Activated CD4-positive, alpha-beta T cell treated with anti-CD3 and anti-CD28 coated beads, Interleukin-2, amount 50 U/mL, for 4 hours (primary cell): ENCODE measurements at places on chromosomes 4 and X.

- DNase-seq: no peak
These were observed 423 bp downstream of the CRMP1 start for GRCh38 chr4:5892323-5893003.

GRCh38 chr4:152972821-152973628, 36.9 kb downstream of the FHDC1 start:
- DNase-seq: no peak

GRCh38 chrX:41921492-41922430, 1.6 kb downstream of the CASK start:
- DNase-seq: no peak

DNA sequence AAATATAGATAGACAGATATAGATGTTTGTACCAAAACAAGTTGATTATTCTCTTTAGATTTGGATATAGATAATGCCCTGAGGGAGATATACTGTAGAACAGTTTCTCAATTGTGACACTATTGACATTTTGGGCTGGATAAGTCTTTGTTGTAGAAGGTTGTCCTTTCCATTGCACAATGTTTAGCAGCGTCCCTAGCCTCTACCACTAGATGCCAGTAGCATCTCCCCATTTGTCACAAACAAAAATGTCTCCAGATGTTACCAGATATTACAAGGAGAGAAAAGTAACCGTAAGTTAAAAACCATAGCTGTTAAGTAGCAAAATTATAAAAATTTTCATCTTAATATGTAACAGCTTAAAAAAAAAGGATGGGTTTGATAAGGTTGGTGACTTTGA, 2595.3 kb downstream of the ARAP2 start:
- no peak for DNase-seq

DNA sequence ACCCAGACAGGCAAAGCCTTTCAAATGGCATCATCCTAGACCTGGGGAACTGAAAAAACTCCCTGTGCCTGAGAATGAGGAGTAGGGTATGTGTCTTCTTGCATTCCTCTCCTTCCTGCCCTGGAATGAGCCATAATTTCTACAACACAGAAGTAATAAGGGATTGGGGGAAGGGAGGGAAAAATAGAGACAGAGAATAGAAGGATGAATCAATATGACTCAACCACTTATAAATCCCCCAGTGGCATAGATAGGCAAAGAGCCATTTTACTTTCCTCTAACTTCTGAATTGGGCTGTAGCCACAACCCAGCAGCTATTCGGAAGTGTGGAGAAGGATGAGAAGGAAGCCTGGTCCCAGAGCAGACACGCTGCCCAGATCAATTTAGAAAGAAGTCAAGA, 99.9 kb downstream of the NHS start:
- DNase-seq: no peak

- DNase-seq: no peak
These were observed 54.2 kb downstream of the ENOX2 start for GRCh38 chrX:130848763-130849162.

- DNase-seq: no peak
These were observed 21.1 kb upstream of the UVSSA start for GRCh38 chr4:1325681-1326635.

DNA sequence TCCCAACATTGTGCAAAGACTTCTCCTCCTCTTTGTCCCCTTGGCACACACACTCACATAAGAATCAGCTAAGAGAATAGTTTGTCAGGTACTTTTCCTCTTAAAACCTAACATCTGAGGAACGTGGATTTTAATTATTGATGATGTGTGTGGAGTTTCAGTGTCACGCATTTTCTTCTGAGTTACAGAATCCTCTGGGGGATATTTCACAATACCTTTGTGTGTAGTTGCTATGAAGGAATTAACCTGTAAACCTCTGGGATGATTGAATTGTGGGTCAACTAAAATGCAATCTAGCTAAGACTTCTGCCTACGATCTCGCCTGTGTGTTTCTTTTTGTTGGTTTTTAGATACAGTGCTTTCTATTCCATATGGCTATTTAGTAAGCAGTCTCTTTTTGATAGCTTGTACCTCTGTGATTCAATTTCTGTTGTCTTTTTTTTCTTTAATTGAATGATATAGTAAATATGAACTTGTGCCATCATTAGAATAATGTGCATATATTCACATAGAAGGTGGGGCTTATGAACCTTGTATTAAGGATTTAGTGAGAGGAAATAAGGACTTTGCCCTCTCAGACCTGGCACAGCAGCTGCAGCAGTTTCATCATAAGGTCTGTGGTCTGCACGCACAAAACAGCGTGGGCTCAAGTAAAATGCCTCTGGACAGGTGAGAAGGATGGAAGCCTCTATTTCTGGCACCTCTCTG, 99.2 kb downstream of the TSPAN7 start:
- DNase-seq: no peak

DNA sequence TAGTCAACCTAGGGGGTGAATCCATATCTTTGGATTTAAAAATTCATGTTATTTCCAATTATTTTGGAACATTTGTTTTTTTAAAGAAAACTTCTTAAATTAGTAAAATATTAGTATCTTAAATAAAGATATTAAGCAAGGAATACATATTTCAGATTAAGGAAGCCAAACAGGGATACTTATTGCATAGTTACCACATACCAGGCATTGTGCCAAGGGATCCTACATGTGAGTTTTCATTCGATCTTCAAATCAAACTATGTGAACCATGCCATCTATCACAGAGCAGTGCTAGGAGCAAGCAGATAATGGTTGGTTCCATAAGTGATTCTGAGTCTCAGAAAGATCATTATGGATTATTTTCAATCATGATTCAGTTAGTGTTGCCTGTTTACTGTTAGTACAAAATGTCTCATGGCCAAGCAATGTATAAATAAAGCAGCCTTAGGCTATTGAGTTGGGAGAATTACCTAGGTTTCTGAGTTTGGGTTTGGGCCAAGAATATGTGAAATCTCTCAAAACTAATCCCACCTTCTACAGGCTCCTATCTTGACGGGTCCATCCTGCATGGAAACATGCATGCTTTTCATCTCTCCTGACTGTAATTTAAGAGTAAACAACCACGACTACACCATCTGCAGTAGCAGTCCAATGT, 176.7 kb downstream of the NPFFR2 start:
- DNase-seq: no peak

DNA sequence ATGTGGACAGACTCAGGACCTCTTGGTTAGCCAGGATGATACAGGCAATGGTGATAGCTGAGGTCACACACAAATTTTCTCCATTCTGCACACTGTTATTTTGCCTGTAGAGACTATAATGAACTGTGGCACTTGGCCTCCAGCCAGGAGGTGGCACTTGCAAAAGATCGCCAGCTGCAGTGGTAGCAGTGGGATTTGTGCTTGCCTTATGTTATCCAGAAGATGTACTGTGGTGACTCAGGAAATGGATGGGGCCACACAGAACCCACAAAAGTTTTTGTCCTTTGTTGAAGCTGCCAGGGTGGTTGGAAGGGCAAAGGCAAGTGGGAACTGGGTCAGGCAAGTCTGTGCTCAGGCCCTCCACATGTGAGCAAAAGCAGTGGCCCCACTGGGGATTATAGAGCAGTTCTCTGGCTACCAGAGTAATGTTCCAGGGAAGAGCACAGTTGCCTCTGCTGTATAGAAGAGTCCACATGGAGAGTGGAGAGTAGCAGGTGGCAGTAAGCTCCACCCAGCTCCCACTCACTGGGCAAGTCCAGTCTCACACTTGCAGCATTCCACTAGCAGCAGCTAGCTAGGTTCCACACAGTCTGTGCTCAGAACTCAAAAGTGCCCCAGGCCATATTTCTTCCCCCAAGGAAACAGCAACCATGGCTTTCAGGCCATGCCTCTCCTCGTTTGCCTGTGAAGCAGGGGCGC, 5.9 kb upstream of the C4orf17 start:
- DNase-seq: no peak

- DNase-seq: no peak
These were observed 4.8 kb downstream of the THOC2 start for GRCh38 chrX:123728016-123728415.

DNA sequence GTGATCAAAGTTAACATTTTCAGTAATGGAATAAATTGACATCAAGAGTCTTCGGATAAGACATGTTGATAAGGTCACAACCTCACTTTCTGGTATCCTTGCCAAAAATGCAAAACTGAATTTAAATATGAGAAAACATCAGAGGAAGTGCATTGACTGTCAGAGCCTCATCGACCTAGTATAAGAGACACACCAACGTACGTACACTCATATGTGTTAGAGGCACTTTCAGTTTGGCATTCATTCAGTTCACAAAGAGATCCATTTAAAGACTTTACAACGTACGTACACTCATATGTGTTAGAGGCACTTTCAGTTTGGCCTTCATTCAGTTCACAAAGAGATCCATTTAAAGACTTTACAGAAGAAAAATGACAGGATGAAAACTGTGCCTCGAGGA, 280.3 kb downstream of the INPP4B start:
- no peak for DNase-seq

DNA sequence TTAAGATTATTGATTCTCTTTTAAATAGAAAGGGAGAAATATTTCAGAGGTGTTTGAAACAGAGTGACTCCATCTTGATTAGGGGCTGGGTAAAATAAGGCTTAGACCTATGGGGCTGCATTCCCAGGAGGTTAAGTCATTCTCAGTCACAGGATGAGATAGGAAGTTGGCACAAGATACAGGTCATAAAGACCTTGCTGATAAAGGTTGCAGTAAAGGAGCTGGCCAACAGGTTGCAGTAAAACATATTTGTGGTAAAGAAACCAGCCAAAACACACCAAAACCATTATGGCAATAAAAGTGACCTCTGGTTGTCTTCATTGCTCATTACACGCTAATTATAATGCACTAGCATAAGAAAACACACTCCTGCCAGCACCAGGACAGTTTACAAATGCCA, 165.0 kb downstream of the SPIN4 start:
- no peak for DNase-seq

DNA sequence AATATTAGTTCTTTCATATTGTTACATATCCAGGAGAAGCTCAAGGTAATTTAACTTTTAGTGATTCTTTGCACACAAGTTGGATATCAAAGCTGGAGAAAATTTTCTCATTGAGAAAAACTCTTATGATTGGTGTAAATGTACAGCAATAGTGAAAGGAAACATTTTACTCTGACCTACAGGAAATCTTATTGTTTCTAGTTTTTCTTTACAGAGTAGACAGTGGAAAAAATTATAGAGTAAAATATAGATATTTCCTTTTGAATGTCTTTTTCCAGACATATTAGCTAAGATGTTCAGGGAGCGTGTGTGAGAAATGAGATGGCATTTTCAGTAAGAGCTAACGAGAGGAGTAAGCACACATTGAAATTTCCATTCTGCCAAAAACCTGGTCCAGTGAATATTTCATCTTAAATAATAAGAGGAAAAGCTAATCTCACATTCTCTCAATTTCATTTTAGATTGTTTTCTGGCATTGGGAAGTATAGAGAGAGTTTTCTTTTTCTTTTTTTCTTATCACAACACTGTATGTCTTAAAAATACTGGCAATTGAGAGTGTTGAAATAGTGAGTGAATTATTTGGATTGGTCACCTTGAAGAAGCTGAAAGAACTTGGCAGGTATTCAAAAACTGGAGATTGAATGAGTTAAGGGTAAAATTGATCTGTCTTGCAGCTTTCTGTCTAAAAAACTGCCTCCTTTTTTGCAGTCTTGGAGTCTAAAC, 15.6 kb upstream of the ATP8A1 start:
- no peak for DNase-seq

DNA sequence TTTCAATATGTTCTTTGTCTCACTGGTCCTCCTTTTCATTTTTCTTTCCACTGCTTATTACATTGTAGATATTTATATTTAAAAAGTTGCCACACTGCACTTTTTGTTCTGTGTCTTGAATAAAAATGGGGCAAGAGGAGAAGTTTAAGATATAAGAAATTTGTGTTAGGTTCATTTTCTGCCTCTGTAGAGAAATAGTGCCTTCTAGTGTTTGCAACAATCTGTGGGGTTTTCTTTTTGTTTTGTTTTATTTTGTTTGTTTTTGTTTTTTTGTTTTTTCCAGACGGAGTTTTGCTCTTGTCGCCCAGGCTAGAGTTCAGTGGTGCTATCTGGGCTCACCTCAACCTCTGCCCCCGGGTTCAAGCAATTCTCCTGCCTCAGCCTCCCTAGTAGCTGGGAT, 20.1 kb upstream of the SMIM14 start:
- no peak for DNase-seq
